Activated CD8-positive, alpha-beta memory T cell treated with anti-CD3 and anti-CD28 coated beads for 1 hour (primary cell): ENCODE measurements at places on chromosomes 5 and 9.
A peak's percentile ranks its signal among the peaks of the same experiment; 100 is the strongest.

- DNase-seq = no peak
Measured at GRCh38 chr9:126893079-126893478, 21.5 kb upstream of the RALGPS1 start.

DNA sequence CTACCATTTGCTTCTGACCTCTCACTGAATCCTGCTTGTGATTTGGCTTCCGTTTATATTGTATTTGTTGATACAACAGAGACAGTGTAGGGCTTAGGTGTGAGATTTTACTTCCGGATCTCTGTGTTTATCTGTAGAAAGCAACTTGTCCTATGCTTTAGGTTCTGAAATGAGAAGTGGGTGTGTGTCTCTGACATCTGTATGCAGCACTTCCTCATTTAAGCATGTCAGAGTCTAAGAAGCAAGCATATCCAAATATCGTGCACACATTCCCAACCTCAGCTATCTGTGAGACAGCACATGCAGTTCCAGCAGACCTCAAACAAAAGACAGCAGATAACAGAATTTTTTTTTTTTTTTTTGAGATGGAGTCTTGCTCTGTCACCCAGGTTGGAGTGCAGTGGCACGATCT is 16.3 kb downstream of the KLF9 start:
- DNase-seq = no peak

- no peak for DNase-seq
Measured at GRCh38 chr9:107973451-107973850, 483.9 kb upstream of the KLF4 start.

DNA sequence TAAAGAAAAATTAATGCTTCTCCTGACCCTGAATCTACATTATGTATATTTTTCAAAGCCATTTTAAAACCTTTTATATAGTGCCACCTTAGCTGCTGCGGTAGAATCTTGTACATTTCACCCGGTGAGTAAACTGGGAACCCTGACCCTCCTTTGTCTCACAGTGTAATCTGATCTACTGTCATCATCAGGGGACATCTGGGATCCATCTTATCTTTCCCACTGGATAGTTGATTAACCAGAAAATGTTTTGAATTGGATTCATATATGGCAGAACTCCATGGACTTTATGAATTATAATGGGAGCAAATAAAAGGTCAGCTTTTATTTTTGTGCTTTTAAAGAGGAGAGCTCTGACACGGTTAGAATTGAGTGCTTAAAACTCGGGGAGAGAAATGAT is 95.0 kb downstream of the ADAMTSL1 start:
- DNase-seq = no peak

DNA sequence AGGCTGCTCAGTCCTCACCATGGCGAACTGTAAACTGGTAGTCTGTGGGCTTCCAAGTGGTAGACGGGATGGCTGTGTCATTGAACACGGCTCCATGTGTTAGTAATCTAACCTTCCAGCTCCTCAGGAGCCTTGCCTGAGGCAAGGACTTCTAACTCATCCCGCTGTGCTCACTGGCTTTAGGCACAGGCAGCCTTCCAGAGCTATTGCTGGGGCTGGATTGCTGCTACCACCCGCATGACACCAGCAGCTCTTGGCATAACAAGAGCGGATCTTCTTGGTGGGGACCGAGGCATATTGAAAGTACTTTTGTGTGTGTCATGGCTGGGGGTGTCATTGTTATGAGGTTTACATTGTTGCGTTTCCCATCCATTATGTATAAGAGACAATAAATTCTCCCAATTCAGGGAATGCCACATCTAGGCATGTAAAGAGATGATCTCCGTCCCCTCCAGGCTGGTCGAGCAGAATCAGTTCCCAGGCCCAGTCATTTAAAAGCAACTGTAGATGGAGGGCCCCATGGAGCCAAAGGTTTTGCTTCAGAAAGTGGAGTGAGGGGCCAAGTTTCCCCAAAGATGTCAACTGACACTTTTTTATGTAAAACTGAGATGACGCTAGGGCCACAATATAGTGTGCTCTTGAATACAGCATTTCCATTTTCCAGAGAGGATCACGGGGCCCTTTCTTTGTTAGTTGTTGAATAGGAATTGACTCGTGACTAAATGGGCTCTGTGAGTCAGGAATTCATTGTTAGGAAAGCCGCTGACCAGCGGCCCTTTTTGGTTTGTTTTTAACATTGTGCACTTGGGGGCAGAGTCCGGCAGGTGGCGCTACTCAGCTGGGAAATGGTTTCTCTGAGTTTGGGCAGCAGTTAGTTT is 759.5 kb downstream of the TAF11L14 start:
- DNase-seq = no peak

DNA sequence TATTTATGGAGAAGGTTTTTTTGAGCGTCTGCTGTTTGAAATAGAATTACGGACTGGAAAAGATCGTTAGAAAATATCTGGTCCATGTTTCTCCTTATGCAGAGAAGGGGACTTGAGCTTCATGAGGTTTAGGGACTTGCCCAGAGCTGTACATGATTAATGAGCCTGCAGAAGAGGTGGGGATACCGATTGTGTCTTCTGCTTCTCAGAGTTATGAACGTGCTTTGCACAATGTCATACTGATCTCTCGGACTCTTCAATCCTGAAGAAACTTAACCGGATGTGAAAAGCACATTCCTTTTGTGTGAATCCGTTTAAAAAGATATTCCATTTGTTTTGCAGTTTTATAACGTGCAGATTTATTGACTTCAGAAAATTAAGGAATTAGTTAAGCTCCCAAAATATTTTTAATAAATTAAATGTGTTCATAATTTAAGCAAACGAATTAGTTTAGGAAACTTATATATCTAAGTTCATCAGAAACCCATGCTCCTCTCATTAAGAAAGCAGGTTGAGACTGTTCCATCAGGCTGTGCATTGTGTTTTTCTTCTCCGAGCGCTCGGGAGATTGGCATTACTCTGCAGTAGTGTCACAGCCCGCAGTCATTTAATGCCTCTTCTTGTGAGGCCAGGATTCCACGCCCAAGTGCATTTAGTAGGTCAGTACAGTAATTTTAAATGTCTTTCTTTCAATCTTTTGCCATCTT is 40.8 kb upstream of the MEF2C start:
- no peak for DNase-seq

GRCh38 chr5:32449262-32449661 is 4.7 kb upstream of the ZFR start:
- DNase-seq = no peak

GRCh38 chr9:38110476-38110875 is 41.4 kb upstream of the SHB start:
- DNase-seq = no peak

- DNase-seq = no peak
Measured at GRCh38 chr5:141507387-141508091, 18.7 kb downstream of the PCDHGC5 start.

DNA sequence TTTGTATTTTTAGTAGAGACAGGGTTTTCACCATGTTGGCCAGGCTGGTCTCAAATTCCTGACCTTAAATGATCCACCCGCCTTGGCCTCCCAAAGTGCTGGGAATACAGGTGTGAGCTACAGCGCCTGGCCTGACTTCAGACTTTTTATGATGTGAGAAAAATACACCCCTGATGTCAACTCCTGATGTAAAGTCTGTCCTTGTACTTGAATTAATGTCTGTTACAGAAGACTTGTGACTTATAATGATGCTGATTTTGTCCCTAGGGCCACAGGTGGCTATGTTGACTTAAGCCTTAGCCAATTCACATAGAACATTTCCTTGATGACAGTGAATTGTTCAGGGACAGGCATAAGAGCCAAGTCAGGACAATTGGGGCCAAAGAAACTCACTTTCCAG is 42.5 kb upstream of the MELK start:
- DNase-seq = no peak

- no peak for DNase-seq
Measured at GRCh38 chr9:131111854-131112311, 13.5 kb upstream of the NUP214 start.

GRCh38 chr5:112584781-112585180 is 152.9 kb upstream of the APC start:
- DNase-seq = no peak

- no peak for DNase-seq
Measured at GRCh38 chr5:154174091-154174490, 16.4 kb upstream of the GALNT10 start.

GRCh38 chr5:10634562-10634961 is 70.7 kb downstream of the ANKRD33B start:
- no peak for DNase-seq

DNA sequence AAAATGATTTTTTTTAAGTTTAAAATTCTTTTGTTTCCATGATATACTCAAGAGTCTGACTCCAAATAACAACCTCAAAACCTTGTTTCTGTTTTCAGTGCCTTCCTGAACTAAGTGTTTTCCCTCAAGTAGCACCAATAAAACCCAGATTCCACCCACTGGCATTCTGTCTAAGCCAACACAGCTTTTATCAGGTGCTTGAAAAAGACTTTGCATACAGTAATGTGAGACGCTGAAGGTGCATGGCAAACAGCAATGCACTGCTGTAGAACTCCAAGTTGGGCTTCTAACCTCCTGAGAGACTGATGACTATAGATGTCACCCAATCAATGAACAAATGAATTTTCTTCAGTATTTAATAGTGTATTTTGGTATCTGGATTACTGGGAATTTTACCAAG is 95.7 kb downstream of the NFIB start:
- DNase-seq = no peak

DNA sequence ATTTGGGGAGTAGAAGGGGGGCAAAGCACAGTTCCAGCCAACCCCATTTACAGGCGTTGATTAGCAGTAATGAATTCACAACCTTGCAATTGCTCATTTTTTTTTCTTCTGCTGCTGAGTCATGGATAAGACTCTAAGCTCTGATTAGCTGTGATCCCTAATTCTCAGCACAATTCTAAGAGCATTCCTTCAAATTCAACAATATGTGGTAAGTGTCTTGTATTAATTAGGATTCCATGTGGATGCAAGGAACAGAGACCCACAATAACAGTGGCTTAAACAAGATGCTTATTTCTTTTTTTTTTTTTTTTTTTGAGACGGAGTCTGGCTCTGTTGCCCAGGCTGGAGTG is 133.4 kb downstream of the PALM2AKAP2 start:
- no peak for DNase-seq

- no peak for DNase-seq
Measured at GRCh38 chr9:84484172-84484571, 143.6 kb upstream of the SLC28A3 start.

GRCh38 chr9:126636983-126637798 is 23.5 kb downstream of the LMX1B start:
- peak; percentile 10 for DNase-seq

- no peak for DNase-seq
Measured at GRCh38 chr9:18756712-18757125, 276.3 kb downstream of the SAXO1 start.

- DNase-seq = no peak
Measured at GRCh38 chr5:157456301-157456700, 3.7 kb upstream of the NIPAL4 start.

DNA sequence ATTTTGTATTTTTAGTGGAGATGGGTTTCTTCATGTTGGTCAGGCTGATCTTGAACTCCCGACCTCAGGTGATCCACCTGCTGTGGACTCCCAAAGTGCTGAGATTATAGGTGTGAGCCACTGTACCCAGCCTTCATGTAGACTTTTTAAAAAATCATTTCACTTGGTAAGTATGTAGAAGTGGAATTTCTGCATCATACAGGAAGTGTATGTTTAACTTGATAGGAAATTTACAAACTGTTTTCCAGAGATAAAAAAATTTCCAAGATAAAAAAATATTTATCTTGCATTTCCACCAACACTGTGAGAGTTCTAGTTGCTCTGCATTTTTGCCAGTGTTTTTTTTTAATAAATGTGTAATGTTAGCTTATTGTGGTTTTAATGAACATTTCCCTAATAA is 155.8 kb downstream of the ZNF608 start:
- DNase-seq = no peak

DNA sequence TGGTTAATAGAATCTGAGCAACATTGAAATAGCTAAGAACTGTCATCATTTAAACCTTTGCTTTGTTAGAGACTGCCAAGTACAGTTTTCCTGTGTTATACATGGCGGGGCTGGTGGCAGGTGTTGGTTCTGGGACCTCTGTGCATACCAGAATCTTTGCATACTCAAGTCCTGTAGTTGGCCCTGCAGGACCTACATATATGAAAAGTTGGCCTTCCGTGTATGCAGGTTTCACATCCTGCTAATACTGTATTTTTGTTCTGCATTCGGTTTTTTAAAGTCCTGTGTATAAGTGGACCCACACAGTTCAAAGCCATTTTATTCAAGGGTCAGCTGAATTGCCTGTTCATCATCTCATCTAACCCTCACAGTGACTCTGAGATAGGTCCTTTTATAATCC is 36.4 kb downstream of the LARP1 start:
- no peak for DNase-seq

DNA sequence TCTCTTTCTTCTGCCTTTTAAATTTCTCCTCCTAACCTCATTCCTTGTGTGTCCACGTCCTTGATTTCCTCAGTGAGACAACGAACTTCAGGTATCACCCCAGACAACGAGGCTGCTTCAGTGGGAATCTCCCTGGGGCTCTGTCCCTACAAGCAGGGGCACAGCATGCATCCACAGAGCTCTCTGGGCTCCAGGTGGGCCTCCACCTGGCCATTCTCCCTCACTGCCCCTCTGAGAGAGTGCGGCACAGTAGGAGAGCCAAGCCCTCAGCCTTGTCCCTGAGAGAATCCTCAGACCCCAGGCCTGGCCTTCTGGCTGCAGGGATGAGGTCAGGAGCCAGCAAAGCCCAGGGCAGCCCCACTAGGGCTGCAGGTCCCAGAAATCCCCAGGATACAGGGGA is 105.3 kb downstream of the LHFPL2 start:
- no peak for DNase-seq

- DNase-seq = no peak
Measured at GRCh38 chr9:106936680-106937079, 73.7 kb downstream of the ZNF462 start.

- DNase-seq = no peak
Measured at GRCh38 chr5:14669975-14670374, 5.5 kb downstream of the OTULIN start.

GRCh38 chr9:138038244-138038671 is 160.7 kb downstream of the CACNA1B start:
- DNase-seq = no peak

- DNase-seq = no peak
Measured at GRCh38 chr9:21070171-21070571, 7.6 kb downstream of the IFNB1 start.

DNA sequence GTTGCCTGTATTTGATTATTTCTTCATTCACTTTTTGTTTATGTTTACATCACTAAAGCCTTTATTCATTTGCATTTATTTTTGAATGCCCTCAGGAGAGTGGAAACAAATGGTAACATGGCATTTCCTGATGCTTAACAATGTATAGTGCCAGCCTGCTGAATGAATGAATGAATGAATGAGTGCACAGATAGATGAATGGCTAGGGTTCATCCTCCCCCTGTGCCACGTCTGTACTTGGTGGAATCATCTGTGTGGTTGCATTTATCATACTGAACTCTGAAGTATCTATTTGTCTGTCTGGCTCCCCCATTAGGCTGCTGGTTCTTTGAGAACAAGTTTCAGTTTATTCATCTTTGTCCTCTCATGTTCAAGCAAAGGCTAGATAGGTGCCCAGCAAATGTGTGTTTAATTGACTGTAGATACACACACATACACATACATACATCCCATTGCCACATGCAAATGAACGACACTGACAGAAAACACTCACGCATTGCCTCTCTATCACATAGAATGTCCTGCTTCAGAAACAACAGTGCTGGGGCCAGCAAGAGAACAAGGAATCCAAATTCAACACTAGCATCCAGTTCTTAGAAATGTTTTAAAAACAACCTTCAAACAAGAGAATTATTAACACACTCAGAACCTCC is 150.4 kb downstream of the PAPPA start:
- no peak for DNase-seq

GRCh38 chr9:129794549-129794948 is 8.4 kb upstream of the TOR1B start:
- DNase-seq = no peak

GRCh38 chr5:72633649-72634048 is 126.4 kb upstream of the ZNF366 start:
- DNase-seq = no peak
